ENCODE measurements at places on chromosomes 2 and 18.

- no peak for DNase-seq
Observed at GRCh38 chr2:227308784-227309183, 16.3 kb upstream of the MFF start.

GRCh38 chr2:127188797-127189196 is 31.3 kb downstream of the CYP27C1 start:
- DNase-seq = no peak

DNA sequence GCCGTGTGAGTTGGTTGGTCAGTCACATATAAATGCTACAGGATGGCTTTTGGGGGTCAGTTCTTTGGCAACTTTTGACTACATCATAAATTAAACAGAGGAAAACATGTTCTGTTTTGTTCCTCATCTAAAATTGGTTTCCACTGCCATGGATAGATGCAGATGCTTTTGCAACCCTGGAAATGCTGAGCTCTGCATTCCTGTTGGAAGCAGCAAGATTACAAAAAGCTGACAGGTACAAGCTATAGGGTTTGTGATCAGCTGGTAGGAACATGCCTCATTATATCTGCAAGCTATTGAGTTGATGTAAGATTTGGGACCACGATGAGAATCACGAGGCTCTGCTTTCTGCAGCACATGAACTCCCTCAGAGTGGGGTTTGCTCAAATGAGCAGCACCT is 207.4 kb upstream of the TPO start:
- DNase-seq = no peak

- no peak for DNase-seq
Observed at GRCh38 chr18:26386002-26386401, 159.8 kb downstream of the TAF4B start.

DNA sequence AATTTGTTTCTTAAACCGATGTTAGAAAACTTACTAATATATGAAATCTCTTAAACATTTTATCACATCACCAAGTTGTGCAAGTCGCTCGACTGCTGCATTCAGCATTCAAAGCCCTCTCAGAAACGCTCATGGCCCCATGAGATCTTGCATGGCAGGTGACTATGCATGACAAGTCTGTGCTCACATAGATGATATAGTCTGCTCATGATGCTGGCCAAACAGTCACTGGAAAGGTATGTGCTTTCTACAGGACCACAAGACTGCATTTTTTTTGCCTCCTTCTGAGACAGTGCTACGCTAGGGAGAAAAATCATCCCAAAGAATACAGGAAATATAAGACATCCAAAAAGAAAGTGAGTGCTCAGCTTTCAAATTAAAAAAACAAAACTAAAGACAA is 98.3 kb upstream of the ZBTB14 start:
- DNase-seq = no peak

DNA sequence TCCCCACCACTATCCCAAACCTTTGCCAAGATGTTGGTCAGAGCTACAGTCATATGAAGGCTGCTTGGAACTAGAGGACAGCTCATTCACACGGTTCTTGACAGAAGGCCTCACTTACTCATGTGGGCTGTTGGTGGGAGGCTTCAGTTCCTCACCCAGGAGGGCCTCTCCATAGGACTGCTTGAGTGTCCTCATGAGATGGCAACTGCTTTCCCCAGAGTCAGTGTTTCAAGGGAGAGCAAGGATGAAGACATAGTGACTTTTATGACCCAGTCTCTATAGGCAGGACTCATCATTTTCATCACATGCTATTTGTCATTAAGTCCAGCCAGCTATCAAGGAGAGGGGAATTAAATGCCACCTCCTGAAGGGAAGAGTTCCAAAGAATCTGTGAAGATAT is 33.4 kb upstream of the OLA1 start:
- peak; percentile 84 for DNase-seq

DNA sequence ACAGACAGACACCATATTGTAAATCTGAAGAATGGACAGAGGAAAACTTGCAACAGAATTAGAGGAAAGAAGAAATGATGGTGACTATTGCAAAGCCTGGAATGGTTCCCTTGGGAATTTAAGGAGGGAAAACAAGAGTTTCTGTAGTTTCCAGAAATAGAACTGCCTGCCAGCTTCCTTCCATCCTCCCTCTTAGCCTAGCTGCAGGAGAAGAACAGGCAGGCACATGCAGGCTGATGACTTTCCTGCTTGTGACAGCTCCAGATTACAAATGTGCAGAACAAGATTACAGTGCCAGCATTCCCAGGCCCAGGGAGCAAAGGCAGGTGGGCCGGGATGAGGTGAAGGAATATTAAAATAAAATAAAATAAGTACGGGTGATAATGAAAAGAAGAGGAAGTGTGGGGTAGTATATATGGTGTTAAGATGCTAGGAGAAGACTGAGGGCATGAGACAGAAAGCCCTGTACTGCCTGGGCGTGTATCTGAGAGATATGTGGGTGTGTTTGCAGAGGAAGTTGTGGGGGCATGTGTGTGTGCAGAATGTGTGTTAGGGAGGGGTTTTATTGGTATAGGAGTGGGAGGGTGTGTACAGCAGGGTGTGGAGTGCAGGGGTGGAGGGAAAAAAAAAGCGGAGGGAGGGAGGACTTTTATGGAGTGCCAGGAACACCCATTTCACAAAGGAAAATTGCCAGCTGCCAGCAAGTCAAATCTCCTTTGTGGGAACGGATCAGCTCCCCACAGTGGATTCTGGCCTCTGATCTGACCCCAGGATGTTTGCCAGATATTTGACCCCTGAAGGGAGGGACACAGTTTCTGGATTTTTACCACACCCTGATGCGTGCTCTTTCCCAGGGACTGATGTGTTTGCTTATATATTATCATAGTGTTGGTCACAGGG is 43.9 kb upstream of the NEMP2 start:
- no peak for DNase-seq

- DNase-seq = no peak
Observed at GRCh38 chr2:239329284-239329971, 71.4 kb downstream of the HDAC4 start.

DNA sequence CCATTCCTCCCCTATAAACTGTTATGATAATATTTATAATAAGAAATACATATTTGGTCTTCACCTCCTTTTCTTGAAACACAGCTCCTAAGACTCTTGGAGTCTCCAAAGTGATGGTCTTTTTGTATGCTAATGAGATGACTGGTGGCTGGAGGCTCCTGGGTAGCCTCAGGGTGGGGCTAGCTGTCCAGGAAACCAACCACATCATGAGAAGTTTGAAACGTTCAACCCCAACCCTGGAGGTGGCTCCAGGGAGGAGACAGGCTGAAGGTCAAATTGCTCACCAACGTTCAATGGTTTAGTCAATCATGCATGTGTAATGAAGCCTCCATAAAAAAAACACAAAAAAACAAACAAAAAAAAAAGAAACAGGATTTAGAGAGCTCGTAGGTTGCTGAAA is 298.7 kb upstream of the MGAT5 start:
- DNase-seq = no peak
